ENCODE measurements at places on chromosomes 5 and 9.

DNA sequence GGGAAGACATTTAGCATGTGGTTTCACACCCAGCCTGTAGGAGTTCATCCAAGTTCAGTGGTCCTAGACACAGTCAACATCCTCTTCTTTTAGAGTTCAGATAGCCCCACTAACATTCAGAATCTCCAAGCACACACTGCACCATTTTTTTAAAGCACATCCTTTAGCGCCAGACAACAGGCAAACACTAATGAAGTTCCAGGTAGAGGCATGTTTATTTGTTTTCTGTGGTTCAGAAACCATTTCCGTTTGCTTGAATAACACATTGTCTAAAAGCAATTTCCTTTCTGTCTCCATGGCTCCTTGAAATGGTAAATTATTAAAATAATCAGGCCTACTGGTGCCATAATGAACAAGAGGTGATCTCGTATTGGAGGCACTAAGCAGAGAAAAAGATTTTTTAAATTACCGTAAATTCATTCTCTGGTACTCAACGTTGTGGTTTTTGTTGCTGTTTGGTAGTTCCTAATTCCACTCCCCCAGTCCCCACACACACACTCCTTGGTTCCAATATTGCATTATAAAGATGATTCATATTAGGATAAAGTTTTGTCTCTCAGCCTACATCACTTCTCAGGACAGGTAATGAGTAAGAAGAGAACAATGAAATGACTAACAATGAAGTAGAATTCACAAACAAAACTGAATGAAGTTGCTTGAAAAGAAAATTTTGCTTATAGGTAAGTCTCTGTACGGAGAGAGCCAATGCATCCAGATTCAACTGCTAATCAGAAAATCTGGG is 153.1 kb downstream of the PCSK1 start:
- no peak for ATAC-seq

- ATAC-seq: no peak
Measured at GRCh38 chr5:134552301-134552700, 26.8 kb downstream of the JADE2 start.

DNA sequence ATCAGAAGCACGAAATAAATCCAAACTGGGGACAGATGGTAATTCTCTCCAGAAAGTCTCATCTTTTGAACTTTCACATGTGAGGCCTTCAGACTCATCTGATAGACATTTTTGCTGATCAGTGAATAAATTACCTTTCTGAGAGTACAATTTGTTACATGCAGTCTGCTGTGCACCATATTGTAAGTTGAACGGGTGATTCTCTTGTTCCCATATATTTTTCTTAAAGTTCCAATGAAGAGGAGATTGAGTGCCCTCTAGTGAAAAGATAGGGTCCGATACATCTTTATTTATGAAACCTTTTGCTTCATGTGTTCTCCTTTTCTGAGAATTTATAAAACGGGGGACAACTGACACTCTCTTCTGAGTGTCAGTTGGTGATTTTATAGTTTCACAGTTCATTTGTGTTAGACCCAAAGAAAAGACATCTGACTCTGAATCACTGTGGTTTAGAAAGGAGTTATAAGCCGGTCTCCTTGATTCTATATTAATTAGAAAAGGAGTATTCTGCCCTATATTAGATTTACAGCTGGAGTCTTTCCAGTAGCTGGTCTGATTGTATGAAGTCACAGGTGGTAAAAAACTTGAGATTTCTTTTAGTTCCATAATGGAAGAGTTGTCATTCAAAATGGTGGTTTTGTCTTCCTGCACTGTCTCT is 30.4 kb downstream of the GNG10 start:
- peak; percentile 31 for ATAC-seq

- no peak for ATAC-seq
Measured at GRCh38 chr9:96051423-96051822, 175.9 kb downstream of the ERCC6L2 start.

GRCh38 chr5:62731022-62731421 is 152.4 kb downstream of the LRRC70 start:
- ATAC-seq: no peak

Data from motor neuron (in vitro differentiated cells).